ENCODE measurements at places on chromosomes 4 and X.

- DNase-seq = no peak
Measured at GRCh38 chr4:6563935-6564645, 10.9 kb upstream of the MAN2B2 start.

GRCh38 chr4:17170131-17170530 is 271.7 kb upstream of the LDB2 start:
- DNase-seq = no peak

GRCh38 chrX:114075073-114075673 is 508.7 kb upstream of the HTR2C start:
- no peak for DNase-seq

- DNase-seq = no peak
Measured at GRCh38 chr4:106362086-106362825, 6.3 kb downstream of the GIMD1 start.

GRCh38 chr4:124590480-124590879 is 122.1 kb downstream of the ANKRD50 start:
- DNase-seq = no peak

- DNase-seq = peak; percentile 9
Measured at GRCh38 chrX:120560405-120560841, 339 bp downstream of the CUL4B start.

DNA sequence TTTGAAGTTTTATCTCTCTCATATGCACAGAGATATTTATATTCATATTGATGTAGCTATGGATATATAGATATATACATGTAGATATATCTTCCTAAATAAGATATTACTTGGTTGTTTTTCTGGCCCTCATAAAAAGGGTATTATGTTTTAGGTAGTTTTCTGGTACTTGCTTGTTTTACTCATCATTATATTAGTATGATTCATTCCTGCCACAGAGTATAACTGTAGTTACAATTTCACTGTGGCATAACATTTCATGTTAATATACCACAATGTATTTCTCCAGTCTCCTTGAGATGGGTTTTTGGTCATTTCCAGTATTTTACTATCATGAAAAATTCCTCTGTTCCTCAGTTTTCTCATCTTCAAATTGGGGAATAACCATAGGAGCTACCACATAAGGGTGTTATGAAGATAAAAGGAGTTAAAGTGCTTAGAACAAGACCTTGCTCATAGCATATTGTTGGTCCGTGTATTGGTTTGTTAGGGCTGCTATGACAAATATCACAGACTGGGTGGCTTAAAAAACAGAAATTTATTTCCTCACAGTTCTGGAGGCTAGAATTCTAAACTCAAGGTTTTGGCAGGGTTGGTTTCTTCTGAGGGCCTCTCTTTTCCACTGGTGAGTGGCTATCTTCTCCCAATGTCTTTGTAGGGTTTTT is 129.7 kb downstream of the TMEM164 start:
- no peak for DNase-seq

- DNase-seq = no peak
Measured at GRCh38 chr4:109276482-109277095, 25.9 kb downstream of the COL25A1 start.

DNA sequence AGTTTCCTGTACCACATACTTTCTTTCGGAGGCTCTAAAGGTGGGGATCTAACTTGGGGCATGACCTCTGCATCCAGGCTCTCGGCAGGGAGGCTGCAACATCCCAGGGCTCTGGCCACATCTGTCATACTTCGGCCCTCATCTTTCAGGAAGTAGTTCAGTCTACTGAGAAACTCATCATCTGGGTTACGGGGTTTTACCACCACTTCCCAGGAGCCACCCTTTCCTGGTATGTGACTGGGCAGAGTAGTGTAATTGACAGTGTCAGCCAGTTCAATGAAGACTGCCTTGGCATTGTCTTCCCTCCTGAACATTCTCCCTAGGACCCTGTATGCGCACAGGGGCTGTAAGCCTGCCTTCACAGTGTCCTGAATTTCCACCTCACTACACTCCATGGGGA is 2.8 kb downstream of the PNMA5 start:
- no peak for DNase-seq

GRCh38 chr4:67712650-67713528 is 11.9 kb upstream of the UBA6 start:
- DNase-seq = no peak

DNA sequence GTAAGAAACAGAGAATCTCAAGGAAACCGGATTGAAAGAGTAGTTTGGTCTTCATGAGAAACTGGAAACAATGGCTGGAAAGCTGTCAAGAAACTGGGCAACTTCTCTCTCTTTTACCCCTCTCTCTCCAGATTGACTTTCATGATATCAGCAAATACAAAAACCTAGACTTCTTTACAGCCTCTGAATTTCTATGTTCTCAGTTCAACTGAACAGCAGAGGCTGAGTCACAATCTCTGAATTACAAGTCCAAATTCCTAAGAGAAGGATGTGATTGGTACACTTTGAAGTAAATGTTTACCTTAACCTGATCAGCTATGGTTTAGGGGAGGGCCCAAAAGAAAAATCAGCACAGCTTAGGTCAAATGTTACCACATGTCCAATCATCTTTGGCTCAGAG is 974.9 kb downstream of the RPA4 start:
- no peak for DNase-seq

- no peak for DNase-seq
Measured at GRCh38 chr4:100294356-100294755, 104.1 kb upstream of the DDIT4L start.

- no peak for DNase-seq
Measured at GRCh38 chr4:94827481-94828110, 69.8 kb downstream of the BMPR1B start.

GRCh38 chr4:53558065-53558801 is 33.1 kb downstream of the LNX1 start:
- peak; percentile 80 for DNase-seq

Data from D341Med (cell line).